ENCODE measurements at places on chromosomes 16 and 17.

DNA sequence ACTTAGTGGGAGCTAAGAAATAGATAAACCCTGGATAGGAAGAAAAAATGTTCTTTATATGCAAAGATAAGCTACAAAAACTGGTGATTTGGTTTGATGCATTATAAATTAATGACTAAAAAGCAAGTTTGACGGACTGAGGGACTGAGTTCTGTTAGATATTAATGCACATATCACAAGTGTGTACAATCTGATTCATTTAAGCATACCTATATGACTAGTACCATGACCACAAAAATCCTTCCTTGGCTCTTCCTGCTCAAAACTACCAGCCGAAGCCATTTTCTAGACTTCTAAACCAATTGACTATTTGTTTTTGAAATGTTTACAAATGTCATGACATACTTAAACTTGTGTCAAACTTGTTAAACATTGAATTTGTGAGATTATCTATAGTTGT lies 374.5 kb upstream of the MON1B start:
- no peak for DNase-seq

DNA sequence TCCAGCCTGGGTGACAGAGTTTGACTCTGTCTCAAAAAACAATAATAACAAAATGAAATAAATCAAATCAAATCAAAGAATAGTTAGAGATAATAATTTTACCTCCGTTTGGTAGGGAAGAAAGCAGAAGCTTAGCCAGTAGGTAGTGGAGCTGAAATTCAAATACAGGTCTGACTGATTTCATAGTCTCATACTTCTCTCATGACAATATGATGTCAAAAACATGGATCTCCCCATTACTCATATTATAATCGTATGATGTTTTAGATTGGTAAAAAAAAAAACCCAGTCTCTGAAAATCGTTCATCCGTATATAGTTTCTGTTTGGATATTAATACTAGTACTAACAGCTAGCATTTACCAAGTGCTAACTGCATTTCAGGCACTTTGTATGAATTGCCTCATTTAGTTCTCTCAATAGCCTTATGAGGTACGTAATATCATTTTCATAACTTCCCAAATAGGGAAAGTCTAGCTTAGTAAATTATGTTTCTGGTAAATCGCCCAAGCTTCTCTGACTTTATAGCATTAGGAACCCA lies 48.7 kb downstream of the CDH8 start:
- DNase-seq: no peak

GRCh38 chr16:55475919-55476318 lies 3.1 kb upstream of the MMP2 start:
- DNase-seq: no peak

DNA sequence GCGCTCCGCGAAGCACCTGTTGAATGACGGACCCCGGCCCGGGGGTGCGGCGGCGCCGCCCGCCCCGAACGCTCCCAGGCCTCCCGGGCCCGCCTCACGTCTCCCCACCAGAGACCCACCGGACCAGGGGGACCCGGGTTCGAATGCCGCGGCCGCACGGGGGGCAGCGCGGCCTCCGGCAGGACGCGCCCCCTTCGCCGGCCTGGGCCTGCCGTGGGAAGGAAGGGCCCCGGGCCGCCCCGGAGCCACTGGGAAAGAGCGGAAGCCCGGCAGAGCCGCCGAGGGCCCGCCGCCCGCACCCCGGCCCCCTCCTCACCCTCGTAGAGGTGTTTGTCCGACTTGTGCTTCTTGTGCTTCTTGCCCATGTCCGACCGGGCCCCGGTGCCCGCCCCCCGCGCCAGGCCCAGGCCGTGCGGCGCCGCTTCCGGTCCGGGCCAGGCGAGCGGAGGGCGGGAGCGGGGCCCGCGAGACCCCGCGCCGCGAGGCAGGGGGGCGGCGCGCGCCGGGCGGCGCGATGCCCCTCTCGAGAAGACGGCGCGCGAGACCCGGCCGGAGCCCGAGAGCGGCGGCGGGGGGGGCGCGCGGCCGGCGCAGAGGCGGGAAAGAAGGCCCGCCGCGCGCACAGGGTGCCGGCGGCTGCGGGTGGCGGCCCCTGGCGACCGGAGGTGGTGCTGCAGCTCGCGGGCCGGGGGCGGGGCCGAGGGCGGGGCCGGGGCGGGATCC lies at the start of gene BRD7:
BRD7 (minus strand) TSS at position 579 of the 723 bp plus-strand sequence; CDS start at position 365, 214 bp downstream.
- DNase-seq: no peak

- DNase-seq: no peak
These were observed 23.8 kb downstream of the TSC2 start for GRCh38 chr16:2071454-2072202.

GRCh38 chr16:49635009-49635350 lies 220.9 kb downstream of the ZNF423 start:
- DNase-seq: no peak

DNA sequence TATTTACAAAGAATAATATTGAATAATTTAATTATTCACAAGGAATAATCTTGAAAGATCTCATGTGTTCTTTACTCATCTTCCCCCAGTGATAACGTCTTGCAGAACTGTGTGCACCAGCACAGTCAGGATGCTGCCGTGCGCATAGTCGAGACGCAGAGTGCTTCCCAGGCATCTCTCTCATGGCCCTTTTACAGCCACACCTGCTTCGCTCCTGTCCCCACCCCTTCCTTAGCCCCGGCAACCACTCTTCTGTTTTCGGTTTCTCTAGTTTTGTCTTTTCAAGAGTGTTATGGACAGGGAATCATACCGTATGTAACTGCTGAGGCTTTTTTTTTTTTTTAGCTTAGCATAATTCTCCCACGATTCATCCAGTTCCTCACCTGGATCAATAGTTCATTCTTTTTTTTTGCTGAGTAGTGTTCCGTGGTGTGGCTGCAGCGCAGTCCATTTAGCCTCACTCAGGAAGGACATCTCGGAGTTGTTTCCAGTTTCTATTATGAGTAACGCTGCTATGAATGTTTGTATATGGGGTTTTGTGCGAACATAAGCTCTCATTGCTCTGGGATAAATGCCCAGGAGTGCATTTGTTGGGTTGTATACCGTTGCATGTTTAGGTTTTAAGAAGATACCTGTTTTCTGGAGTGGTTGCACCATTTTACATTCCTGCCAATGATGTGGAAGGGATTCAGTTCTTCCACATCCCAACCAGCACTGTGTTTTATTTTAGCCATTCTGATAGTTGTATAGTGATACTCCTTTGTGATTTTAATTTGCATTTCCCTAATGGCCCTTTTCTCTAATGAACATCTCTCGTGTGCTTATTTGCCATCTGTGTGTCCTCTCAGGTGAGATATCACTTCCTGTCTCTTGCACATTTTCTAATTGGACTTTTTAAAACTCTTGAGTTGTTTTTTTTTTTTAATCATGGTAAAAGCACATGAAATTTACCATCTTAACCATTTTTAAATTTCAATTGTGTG lies 47.6 kb downstream of the SEC14L1 start:
- no peak for DNase-seq

- DNase-seq: no peak
These were observed 33.9 kb upstream of the SEC14L1 start for GRCh38 chr17:77106874-77107358.

GRCh38 chr17:83136156-83136555 lies 56.7 kb downstream of the METRNL start:
- no peak for DNase-seq

- no peak for DNase-seq
These were observed 16.8 kb downstream of the GUCY2D start for GRCh38 chr17:8019166-8019565.

DNA sequence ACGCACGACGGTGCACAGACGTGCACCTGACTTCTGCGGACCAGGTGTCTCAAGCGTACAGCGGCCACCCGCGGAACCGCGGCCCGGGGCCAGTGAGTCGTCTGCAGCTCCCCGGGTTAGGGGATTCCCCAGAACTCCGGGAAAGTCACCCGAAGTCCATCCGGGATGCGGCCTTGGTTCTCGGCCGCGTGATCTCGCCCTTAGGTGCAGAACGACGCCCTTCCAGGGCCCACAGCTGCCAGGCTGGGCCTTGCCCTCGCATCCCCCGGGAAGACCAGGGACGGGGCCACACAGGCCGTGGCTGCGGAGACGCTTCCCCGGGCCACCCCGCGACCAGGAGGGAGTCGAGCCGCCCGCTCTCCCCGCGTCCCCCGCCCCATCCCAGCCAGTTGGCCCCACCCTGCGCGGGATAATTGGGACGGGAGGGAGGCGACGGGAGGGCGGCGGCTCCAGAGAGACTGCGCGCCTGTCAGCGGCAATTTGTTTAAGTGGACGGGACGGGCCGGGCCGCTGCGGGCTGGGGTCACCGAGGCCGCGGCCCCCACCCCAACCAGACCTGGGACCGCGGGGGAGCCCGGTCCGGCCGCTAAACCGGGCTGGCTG lies 3.6 kb upstream of the TBX2 start:
- DNase-seq: no peak

- DNase-seq: no peak
These were observed 11.5 kb downstream of the COX10 start for GRCh38 chr17:14080847-14081251.

GRCh38 chr17:8695916-8696415 lies 48.7 kb downstream of the CCDC42 start:
- no peak for DNase-seq

DNA sequence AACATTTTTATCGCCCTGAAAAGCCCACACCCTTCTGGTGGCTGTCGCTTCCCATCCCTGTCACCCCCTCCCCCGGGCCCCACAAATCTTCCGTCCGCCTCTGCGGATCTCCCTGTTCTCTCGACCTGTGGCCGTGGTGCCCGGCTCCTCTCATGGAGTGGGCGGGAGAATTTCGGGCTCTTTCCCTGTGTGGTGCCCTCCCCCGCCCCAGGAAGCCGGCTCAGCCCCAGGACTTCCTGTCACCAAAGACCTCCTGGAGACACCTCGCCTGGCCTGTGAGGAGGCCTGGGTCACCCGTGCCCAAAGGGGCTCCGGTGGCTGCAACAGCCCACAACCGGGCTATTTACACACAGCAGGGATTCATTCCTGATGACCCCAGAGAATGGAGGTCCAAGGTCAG lies 26.1 kb upstream of the UBE2I start:
- DNase-seq: no peak

DNA sequence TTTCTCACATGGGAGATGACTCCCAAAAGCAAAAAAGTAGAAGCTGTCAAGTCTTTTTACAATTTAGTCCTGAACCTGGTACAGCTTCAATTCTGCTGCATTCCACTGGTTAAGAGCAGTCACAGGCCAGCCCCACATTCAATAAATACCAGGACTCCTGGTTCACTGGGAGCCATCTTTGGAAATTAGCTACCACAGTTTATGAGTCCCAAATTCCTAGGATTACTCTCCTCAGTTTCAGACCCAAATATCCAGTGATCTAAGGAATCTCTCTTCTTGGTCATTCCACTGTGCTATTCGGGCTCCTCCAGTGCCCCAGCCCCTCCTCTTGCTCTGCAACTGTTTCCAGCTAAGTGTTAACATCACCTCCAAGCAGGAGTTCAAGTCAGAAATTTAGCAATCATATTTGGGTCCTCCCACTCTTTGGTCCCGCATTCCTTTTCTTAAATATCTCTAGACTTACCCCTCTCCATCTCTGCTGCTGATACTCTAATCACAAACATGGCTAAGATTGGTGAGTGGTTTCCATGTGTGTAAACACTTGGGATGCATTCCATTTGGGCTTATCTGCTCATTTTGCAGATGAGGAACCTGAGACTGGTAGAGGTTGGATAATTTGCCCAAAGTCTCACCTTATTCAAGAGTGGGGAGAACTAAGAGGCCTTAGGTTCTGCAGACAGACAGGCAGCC lies 9.6 kb upstream of the WIPF2 start:
- DNase-seq: no peak
